ENCODE measurements at places on chromosomes 16 and 17. TPM values are rescaled to one million over a fixed set of nuclear protein-coding genes. Genes with fewer than 3 reads are reported as not detected.

DNA sequence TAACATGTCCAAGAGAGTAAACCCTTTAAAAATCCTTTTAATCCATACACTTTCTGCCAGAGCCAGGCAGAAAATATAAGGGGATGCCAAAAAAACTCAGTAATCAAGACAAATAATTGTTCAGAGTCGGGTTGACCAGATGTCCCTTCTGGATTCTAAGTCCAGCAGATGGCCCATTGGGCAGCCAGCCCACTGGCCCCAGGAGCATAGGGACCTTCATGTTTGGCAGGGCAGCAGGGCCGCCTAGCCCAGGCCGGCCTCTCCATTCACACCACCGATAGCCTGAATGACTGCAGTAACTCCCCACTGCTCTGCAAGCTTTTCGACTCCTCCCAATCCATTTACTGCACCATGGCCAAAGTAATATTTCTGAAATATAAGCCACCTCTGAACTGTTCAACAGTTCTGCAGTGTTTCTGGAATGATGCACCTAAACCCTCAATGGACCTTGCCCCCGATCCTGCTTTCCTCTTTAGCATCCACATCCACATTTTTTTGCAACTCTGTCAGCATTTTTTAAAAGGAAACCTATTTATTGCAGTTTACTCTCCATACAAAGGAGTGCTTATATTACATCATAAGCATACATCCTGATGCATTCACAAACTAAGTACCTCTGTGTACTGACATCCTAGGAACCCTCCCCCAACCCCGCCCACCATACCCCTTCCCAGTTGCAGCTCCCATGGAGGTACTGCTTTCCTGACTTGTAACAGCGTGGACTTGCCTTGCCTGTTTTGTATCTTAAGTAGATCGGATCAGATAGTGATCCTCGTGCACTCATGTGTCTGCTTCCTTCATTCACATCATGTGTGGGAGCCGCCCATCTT lies 46.4 kb downstream of the LDHD start:
- no peaks in the 10 kb centered on the region for H3K36me3 ChIP-seq
- no peaks in the 10 kb centered on the region for H3K4me1 ChIP-seq
- no peak for DNase-seq

DNA sequence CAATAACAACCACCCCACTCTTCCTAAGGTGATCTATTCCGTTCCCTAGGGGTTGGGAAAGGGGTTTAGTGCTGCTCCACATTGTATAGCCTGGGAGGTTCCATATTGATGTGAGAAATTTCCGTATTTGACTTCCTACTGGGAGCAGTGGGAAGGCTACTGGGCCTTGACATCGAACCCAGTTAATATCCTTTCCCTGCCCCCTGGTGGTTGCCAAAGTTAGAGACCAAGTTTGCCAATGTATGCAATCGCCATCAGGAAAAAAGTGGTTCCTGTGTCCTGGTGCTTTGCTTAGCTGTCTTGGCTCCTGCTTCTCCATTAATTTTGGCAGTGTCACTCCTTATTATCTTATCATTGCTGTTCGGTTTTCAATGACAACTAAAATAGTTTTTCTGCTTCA lies 914.9 kb downstream of the KCNJ2 start:
- no peak overlapping the region for H3K27ac ChIP-seq
- no peak overlapping the region for H3K4me3 ChIP-seq
- no peaks in the 10 kb centered on the region for H3K27me3 ChIP-seq

- DNase-seq = no peak
- no peaks in the 10 kb centered on the region for H3K36me3 ChIP-seq
- no peak overlapping the region for H3K4me3 ChIP-seq
- H3K4me1 ChIP-seq = no peaks in the 10 kb centered on the region
Observed at GRCh38 chr16:65698791-65699321, 577.0 kb upstream of the CDH11 start.

DNA sequence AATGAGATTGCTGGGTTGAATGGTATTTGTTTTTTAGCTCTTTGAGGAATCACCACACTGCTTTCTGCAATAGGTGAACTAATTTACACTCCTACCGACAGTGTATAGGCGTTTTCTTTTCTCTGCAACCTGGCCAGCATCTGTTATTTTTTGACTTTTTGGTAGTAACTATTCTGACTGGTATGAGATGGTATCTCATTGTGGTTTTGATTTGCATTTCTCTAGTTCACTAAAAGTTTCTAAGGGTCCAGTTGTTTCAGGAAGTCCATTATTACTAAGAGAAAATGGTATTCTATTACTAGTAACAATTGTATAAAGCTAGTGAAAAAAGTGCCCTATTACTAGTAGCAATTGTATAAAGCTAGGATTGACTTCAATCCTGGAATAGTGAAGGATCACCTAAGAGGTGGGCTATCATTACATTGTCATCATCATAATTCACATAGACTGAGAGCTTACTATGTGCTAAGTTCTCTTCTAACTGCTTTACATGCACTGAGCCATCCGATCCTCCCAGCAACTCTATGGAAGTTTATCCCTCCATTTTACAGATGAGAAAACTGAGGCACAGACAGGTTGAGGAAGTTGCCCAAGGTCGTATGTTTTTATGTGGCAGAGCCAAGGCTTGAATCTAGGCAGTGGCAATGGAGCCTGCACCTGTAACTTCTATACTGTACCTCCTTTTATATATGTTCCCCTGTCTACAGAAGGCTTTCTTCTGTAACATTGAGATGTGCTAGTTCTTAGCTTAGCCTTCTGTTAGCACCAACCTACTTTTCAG lies 13.4 kb upstream of the SMIM36 start:
- no peaks in the 10 kb centered on the region for H3K36me3 ChIP-seq
- no peaks in the 10 kb centered on the region for H3K4me1 ChIP-seq
- no peak overlapping the region for H3K4me3 ChIP-seq
- no peak overlapping the region for H3K27ac ChIP-seq
- DNase-seq = no peak

DNA sequence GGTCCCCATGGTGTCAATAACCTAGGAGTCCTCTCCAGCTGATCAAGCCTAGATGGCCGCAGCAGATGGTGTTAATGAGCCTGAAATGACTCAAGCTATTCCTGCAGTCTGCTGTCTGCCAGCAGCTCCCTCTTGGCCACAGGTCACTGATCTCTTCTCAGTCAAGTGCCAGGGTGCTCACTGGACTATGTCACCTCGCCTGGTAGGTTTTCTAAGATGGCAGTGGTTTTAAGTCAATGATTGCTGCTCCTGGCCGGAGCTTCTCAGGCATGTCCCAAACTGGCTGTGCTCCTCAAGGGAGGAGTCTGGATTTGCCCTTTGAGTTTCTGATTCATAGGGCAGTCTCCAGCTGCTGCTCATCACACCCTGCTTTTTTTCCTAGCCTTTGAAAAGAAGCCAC lies 58.6 kb upstream of the SHISA6 start:
- H3K4me3 ChIP-seq = no peak overlapping the region
- H3K36me3 ChIP-seq = no peaks in the 10 kb centered on the region
- no peaks in the 10 kb centered on the region for H3K27me3 ChIP-seq
- no peak for DNase-seq
- no peaks in the 10 kb centered on the region for H3K4me1 ChIP-seq

GRCh38 chr16:82671741-82672140 lies 45.0 kb downstream of the CDH13 start:
- no peaks in the 10 kb centered on the region for H3K27me3 ChIP-seq
- no peak overlapping the region for H3K4me3 ChIP-seq
- H3K27ac ChIP-seq = no peak overlapping the region
- no peaks in the 10 kb centered on the region for H3K4me1 ChIP-seq
- no peak for DNase-seq

DNA sequence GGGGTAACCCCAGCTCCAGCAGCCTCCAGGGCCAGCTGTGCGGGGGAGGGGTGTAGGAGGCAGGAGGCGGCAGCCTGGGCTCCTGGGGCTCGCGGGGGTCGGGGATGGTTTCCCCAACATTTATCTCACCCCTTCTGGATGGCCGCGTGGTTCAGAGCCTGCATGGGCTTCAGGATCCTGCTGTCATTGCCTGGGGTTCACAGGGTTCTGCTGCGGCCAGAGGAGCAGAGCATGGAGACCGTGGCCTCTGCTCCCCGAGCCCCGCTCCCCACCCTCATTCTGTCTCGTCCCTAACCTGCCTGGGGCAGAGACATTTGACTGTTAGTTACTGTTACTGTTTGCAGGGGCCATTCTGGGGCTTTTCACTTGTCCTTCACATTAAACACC lies 4.9 kb downstream of the MYADML2 start:
- H3K4me1 ChIP-seq = no peaks in the 10 kb centered on the region
- DNase-seq = no peak
- no peaks in the 10 kb centered on the region for H3K36me3 ChIP-seq

GRCh38 chr16:1125471-1125870 lies 27.4 kb upstream of the CACNA1H start:
- no peak for DNase-seq
- no peak overlapping the region for H3K4me3 ChIP-seq
- no peaks in the 10 kb centered on the region for H3K4me1 ChIP-seq
- H3K27me3 ChIP-seq = no peaks in the 10 kb centered on the region

GRCh38 chr17:49015924-49016774 lies 19.0 kb downstream of the IGF2BP1 start:
- no peaks in the 10 kb centered on the region for H3K36me3 ChIP-seq
- no peak overlapping the region for H3K27ac ChIP-seq
- H3K4me3 ChIP-seq = no peak overlapping the region
- H3K4me1 ChIP-seq = no peaks in the 10 kb centered on the region
- peaks cover 5% of the 10 kb centered on the region for H3K27me3 ChIP-seq
- DNase-seq = no peak

DNA sequence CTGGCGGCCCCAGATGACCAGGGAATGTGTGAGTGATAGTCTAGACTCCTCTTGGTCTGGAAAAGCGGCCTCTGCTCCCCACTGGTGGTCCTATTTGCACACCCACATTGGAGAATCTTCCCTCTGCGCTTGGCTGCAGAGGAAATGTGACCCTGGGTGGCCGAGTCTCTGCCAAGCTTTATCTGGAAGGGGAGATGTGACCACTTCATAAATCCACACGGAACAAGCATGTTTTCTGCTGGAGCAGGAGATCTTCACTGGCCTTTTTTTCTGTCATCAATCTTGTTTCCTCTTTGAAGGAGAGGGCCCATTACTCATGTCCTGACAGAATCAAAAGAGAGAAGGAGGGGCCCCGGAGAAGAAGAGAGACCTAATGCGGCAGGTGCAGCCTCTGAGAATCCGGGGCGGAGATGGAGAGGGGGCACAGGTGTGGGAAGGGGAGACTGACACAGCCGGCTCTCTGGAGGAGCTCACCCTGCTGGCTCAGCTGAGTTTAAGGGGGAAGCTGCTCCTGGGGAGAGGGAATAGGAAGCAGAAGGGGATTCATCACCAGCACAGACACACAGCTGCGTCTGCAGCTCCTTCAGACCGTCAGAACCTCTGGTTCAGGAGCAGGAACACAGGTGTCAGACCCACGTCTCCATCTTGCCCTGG lies 116.3 kb downstream of the SOX9 start:
- no peak overlapping the region for H3K27ac ChIP-seq
- H3K27me3 ChIP-seq = no peaks in the 10 kb centered on the region
- no peaks in the 10 kb centered on the region for H3K4me1 ChIP-seq
- no peak overlapping the region for H3K4me3 ChIP-seq
- no peak for DNase-seq

DNA sequence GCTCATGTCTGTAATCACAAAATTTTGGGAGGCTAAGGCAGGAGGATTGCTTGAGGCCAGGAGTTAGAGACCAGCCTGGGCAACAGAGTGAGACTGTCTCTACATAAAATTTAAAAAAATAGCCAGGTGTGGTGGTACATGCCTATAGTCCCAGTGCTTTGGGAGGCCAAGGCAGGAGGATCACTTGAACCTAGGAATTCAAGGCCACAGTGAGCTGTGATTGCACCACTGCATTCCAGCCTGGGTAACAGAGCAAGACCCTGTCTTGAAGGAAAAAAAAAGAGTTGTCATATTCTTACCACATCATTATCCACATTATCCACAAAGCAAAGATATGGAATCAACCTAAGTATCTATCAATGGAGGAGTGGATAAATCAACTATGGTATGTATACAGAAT lies 21.0 kb upstream of the MAPK3 start:
- no peak for DNase-seq
- H3K36me3 ChIP-seq = no peaks in the 10 kb centered on the region
- no peak overlapping the region for H3K4me3 ChIP-seq
- H3K4me1 ChIP-seq = peaks cover 21% of the 10 kb centered on the region
- H3K27me3 ChIP-seq = no peaks in the 10 kb centered on the region
- no peak overlapping the region for H3K27ac ChIP-seq

DNA sequence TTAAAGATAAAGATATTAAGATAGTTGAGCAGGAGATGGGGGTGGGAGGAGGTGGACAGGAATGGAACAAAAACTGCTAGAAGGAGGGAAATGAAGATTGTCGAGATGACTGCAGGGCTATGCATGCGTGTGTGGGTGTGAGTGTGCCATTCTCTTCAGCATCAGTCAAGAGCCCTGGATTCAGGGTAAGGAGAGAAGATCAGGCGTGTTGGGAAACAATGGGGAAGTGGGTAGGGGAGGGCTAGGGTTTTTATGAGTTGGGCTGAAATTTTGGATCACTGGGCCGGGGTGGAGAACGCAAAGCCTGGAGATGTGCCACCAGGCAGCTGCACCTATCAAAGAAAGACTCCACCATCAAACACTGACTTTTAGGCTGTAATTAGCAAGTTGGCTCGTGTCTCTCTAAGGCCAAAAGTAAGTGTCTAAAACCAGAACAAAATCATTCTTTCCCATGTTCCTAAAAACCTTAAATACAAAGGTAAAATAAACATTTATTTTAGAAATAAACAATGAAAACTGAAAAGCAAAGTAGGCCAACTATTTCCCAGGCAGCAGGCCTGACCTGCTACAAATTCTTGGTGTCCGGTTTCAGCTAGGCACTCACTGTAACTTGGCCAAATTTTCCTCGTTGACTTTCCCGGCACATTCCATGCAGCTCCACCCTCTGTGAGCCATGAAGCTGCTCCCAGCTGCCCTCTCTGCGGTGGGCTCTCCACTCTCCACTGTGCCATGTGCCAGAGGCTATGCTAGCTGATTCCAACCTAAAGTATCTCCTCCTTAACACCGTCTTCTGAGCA lies 4.2 kb downstream of the CDRT4 start:
- DNase-seq = no peak
- no peaks in the 10 kb centered on the region for H3K36me3 ChIP-seq
- no peaks in the 10 kb centered on the region for H3K4me1 ChIP-seq
- H3K4me3 ChIP-seq = no peak overlapping the region
- no peaks in the 10 kb centered on the region for H3K27me3 ChIP-seq

DNA sequence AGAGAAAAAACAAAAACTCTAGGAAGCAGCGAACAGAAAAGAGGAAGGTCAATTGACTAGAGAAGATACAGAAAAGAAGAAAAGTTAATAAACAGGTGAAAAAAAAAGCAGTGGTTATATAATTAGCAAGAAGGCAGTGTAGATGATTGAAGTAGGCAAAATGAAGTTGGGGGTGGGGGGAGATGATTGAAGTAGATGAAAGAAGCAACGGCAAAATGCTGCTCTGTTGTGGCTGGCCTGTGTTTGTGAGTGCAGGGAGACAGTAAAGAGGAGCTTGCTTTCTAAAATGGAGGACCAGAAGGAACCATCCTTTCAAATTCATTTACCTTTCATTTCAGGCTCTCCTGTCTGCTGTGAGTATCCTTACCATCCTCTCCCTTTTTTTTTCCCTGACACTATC lies 3.6 kb downstream of the EVI2B start:
- H3K36me3 ChIP-seq = peaks cover 7% of the 10 kb centered on the region
- peak overlapping the region; percentile 82 for H3K27ac ChIP-seq
- H3K4me1 ChIP-seq = peaks cover 44% of the 10 kb centered on the region
- peak overlapping the region; percentile 63 for H3K4me3 ChIP-seq

Gene TLCD3B
- not detected for total RNA-seq

Gene KRT25
- not detected for total RNA-seq

Gene ZNF319
- total RNA-seq = 17.8 TPM

Gene MT1F
- total RNA-seq = 5.9 TPM

Gene FBXW10B
- not detected for total RNA-seq

Gene CORO7
- 572 TPM for total RNA-seq

Gene ZSCAN10
- not detected for total RNA-seq

Gene HOXB7
- total RNA-seq = not detected
